Spinal cord (tissue), 10 donors: ENCODE measurements at places on chromosomes 2 and 18.

GRCh38 chr2:128284841-128285240 is 33.8 kb downstream of the HS6ST1 start:
- DNase-seq = no peak

DNA sequence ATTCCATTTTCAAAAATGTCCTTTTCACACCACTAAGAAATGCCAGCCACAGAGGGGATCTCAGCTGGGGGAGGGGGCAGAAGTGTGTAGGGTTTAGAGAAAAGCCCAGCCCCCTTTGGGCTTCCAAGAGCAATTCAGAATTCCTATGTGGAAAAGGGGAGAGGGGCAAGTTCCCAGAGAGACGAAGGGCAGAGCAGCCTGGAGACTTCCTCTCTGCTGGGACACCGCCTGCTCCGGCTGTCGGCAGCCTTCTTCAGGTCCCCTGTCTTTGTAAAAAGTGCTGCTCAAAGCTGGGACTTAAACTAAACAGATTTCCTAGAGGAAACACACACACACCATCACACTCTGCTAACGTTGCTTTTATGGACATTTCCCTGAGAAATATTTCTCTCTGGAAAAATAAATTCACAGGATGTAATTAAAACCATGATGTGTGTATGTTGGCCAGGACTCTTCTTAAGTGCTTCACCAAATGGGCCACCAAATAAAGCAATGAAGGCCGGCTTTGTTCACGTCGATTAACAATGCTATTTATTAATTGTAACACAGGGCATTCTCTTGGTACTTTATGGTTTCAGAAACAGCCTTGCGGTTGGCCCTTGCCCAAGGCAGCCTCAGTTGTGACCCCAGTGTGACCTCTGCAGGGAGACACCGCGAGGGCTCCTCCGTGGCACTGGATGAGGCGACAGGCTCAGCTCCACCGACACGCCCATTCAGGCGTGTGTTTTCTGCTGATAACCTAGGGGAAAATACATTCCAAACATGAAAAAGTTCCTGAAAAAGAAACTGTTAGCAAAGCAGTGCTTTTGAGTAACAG is 5.6 kb upstream of the ASB1 start:
- no peak for DNase-seq

GRCh38 chr18:39057423-39058064 is 1491.9 kb upstream of the CELF4 start:
- no peak for DNase-seq

GRCh38 chr2:200944467-200945394 is 18.7 kb downstream of the ORC2 start:
- no peak for DNase-seq

DNA sequence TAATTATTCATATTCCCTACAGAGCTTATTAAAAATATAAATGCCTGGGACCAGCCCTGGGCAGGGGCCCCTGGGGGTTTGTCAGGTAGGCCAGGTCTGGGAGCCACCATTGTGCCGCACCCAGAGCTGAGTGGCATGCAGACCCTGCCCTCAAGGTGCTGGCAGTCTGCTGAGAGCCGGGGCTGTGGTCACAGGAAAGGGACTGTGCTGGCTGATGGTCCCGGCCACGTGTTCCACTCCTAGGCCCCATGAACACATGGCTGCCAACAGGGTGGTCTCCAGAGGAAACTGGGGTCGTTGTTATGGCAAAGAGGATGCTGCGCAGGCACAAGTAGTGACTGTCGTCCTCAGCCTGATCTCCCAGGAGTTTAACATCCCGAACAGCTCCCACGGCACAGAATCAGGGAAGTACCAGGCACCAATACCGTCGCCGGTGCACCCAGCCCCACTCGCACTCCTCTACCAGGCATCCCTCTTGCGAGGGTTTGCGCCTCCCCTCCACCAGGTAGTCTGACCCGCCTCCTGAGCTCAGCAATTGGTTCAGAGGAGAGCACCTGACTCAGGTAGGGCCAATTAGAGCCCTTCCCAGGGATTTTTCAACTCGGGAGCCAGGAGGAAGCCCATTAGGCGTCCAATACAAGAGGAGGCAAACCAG is 39.2 kb upstream of the BIN1 start:
- DNase-seq = no peak

DNA sequence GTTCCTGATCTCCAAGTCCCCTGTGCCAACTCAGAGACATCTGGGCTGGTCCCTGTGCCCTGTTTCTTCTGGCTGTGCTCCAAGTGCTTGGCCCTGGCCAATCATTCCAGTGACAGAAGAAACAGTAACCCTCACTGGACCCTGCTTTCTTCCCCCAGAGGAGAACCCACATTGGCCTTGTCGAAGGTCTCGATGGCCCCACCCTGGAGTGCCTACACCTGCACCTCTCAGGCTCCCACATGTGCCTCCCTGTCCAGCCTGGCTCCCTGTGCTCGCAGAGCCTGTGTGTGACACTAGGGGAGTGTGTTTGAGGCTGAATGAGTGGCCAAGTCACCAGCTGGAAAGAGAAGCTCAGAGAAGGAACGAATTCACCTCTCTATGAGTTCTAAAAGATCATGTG is 5.9 kb upstream of the MAL start:
- DNase-seq = no peak

- no peak for DNase-seq
These were observed 217.3 kb downstream of the FHOD3 start for GRCh38 chr18:36514778-36515177.

GRCh38 chr18:69981948-69982347 is 34.3 kb upstream of the CD226 start:
- DNase-seq = no peak

- DNase-seq = no peak
These were observed 6.0 kb downstream of the MC2R start for GRCh38 chr18:13909141-13909940.

- no peak for DNase-seq
These were observed 57.3 kb downstream of the VIT start for GRCh38 chr2:36753706-36754221.

DNA sequence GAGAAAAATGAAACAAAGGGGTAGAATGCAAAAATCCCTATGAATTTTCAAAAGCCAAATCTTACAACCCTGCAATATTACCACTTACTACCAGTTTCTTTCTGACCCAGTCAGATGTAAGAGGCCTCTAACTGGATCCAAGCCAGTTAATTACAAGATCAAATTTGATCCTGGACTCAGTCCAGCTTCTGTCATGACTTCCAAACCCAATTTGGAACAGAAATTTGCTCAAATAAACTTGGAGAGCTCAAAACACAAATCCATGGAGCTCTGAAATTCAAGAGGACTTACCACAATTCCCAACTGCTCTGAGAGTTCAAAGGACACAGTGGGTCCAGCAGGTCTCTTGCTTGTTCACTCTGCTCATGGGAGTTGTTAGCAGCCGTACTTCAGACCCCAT is 1271.7 kb upstream of the SLC39A10 start:
- no peak for DNase-seq

DNA sequence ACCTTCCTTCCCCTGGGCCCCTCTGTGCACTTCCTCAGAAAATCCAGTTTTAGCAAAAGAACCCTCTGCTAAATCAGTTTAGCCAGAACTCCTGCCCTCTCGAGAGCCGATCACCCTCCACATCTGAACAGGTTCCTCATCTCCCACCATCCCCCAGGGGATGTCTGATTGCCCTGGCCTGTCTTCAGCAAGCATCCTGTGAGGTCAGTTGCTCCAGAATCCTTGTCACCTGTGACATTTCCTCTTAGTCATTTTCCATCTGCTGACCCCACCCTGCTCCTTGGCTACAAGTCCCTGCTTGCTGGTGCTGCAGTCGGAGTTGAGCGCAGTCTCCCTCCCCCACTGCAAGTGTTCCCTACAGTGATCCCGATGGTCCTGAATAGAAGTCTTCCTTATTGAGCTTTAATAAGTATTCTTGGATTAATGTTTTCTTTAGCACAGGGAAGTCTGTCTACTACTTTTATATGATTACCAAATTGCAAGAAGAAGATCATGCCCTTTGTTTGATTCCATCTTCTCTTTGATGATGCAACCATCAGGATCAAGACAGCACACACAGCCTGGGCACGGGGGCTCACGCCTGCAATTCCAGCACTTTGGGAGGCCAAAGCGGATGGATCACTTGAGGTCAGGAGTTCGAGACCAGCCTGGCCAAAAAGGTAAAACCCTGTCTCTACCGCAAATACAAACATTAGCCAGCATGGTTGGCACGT is 30.9 kb upstream of the UBE2F start:
- DNase-seq = no peak

DNA sequence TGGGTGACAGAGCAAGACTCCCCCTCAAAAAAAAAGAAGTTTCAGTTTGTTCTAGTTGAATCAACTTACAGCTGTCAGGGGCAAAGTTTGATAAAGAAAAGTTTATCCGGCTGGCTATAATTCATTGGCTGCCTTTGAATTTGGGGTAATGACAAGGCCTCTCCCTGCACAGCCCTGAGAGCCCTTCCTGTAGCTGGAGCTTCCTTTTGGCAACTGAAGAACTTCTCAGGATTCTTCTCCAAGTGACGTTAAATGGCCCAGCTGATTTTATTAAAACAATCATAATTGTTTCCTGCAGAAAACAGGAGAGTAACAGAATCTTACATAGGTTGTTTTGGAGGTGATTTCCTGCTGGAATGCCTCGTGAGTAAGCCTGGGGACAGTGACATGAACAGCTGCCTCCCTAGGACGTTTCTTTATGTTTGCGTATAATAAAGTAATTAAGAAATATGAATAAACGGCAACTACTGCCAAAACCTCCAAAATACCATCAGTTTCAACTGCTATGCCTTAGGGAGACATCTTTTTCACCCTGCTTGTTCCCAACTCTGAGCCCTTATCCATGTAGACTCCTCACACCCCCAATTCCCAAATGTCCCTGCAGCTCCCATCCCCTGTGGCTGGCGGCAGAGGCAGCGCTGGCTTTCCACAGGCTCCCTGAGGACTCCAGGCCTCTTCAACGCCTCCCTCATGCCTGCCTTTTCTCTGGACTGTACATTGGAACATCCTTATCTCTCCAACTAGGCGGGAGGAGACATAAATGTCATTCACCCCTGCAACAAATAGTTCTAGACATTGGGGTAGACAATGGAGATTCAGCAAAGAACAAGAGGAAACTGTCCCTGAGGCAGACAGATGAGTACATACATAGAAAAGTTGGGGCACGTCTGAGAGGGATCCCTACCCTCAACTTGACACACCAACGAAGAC is 59.2 kb upstream of the FZD7 start:
- DNase-seq = no peak

DNA sequence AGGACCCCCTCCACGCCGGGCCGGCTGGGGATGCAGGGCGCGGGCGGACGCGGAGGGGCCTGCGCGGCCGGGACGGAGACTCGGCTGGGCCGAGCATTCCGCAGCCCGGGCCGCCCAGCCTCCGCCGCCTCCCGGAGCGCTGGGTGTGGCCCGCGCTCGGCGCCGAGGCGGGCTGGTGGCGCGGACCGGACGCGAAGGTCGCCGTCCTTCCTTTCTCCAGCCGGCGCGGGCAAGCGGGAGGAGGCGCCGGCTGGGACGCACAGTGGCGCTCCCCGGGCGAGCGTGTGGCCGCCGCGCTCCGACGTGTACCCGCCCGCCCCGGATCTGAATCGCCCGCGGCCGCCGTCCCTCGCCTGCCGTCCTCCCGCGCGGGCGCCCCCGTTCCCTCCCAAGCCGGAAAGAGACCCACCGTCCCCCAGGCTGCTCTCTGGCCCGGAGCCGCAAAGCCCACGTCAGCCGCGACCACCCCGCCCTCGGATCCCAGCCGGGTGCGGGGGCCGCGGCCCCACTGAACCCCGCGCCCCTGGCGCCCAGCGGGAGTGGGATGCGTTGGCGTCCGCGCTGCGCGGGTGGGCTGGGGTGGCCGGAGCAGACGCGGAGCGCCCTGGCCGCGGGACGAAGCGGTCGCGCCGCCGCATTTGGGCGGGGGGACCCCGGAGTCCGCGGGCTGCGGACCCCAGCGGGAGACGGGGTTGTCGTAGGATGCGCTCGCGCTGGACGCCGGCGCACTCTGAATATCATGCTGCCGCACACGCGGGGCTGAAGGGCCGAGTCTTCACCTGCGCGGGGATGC is 634 bp downstream of the SPATS2L start:
- DNase-seq = peak; percentile 73

DNA sequence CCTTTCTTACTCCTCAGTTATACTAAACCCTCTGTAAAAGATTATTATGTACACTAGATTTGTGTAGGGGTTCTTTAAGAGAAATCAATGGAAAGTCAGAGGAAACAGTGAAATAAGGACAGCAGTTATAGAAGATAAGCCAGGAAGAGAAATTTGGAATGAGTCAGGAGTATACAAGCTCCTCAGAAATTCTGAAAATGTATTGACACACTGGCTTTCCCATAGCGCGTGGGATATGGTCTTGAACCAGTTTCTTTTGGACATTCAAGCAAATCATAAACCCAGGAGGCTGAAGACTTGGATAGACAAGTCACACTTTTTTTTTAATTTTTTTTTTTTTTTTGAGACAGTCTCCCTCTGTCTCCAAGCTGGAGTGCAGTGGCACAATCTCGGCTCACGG is 316.1 kb upstream of the MMADHC start:
- DNase-seq = no peak

GRCh38 chr2:143347901-143348414 is 218.7 kb downstream of the ARHGAP15 start:
- DNase-seq = no peak

DNA sequence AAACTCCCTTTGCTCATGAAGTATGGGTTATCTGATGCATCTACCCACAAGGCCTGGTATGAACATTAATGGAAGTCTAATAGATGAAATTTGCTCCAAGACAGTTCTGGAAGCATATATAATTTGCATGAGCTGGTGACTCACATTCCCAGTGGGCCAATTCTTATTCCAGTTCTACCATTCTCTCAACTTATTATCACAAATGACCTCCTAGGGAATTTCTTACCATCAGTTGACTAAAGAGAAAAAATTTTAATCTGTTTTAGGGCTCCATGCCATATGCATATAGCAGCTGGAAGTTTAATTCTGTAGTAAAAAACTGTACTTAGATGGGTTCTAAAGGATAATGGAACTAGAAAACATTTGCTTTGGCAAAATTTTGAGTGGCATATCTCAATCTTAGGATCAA is 165.2 kb upstream of the COL3A1 start:
- peak; percentile 39 for DNase-seq

DNA sequence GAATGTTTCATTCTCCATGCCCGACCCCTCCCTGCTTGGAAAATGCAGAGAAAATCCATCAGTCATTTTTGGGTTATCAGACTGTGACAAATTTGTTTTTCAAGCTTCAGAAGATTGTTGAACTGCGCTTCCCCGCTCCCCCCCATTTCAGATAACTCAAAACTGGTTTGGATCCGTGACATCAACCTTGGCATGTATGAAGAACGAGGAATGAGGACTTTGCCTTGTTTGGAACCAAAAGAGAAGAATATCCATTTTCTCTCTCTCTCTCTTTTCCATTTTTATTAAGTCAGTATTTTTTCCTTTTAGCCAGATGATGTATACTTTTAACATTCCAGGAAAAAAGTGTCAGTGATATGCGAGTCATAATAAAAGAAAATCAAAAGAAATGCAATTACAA is 171.6 kb downstream of the BCL2 start:
- no peak for DNase-seq
